ENCODE measurements at places on chromosomes 2 and 18.

- no peak for DNase-seq
These were observed 16.9 kb downstream of the PMAIP1 start for GRCh38 chr18:59916746-59917145.

GRCh38 chr2:188628989-188629752 lies 337.5 kb downstream of the GULP1 start:
- DNase-seq, result no peak

DNA sequence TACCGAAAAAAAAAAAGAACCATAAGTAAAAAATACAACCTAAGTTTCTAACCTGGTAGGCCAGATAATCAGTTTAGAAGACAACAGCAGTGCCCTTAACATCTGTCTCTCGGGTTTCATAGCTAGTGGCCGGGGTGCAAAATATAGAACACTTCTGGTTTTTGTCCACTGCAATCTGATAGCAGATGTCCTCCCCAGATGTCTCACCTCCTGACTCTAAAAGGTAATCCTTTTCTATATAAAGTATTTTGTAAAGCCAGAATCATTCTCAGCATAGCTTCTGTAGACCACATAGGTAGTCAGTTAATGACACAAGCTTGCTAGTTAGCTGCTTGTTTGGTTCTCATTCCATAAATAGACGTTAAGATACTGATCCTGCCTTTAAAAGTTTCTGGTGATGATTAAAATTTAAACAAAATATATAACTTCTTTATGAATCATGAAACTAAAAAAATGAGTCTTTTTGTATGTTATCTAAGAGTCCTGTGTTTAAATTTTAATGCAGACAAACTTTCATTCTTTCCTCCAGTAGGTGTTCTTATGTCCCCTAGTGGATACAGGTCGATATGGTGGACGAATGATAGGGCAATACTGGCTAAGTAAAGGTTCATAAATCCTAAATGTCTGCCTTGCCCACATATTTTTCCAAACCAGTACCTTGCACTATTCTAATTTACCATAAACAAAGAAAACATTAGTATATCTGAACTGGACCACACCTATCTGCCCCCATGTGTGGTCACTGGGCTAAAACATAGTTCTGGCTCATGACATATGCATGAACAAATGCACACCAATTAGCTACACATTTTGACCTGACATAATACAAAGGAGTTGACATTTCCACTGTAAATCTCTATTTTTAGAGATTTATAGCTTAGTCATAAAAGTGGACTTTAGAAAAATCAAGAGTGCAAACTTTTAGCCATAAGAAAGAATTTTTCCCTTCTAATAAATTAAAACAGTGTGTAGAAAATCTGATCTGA lies 171.0 kb downstream of the SRBD1 start:
- DNase-seq, result no peak

GRCh38 chr2:208025814-208026184 lies 472 bp upstream of the PLEKHM3 start:
- no peak for DNase-seq

- DNase-seq, result no peak
These were observed 18.7 kb upstream of the SIX3 start for GRCh38 chr2:44922776-44923175.

Measured in breast epithelium (tissue), 4 donors.